ENCODE measurements at places on chromosomes 5 and 9.

GRCh38 chr5:142210864-142211412 is 102.4 kb downstream of the NDFIP1 start:
- DNase-seq, result no peak

DNA sequence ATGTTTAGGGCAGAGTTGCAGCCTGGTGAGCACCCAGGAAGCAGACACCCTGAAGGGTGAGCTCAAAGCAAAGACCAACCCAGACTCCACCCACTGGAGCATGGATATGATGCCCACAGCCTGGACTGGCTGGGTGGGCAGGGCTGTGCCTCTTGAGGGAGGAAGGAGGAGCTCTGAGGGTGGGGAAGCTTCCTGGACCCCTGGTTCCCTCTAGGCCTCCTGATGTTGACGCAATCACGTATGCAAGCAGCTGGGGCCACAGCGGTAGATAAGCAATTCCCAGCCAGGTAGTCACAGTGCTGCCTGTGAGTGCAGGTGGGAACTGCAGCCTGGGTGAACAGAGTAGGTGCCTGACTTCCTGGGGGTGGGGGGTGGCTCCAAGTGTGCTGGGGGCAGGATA is 271.5 kb downstream of the CDK5RAP2 start:
- no peak for DNase-seq

GRCh38 chr9:76926324-76926741 is 20.4 kb upstream of the PRUNE2 start:
- DNase-seq, result no peak

DNA sequence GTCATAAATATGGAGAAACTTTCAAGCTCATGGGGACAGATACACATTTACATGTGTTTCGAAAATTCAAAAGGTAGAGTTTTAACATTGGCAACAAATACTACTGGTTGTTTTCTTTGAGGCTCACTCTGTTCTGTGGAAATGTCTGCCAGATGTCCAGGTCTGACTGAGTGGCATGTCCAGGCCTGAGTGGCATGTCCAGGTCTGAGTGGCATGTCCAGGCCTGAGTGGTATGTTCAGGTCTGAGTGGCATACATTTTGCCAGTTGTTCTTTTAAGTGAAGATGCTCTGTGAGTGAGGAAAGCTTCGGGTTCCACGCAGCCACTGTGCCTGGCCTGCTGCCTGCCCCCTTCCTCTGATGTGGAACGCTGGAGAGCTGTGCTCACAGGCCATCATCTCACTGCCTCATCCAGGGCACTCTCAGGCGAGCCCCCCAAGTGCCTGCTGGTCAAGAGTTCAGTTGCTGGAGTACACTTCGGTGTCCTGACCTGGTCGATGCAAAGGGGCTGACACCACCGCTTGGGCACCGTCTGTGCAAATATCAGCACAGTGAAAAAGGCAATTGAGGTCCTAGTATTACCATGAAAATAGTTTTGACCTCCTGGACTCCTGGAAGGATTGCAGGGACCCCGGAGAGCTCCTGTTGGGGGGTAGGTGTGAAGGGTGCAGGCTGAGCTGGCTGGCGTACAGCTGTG is 89.9 kb downstream of the EHMT1 start:
- no peak for DNase-seq

DNA sequence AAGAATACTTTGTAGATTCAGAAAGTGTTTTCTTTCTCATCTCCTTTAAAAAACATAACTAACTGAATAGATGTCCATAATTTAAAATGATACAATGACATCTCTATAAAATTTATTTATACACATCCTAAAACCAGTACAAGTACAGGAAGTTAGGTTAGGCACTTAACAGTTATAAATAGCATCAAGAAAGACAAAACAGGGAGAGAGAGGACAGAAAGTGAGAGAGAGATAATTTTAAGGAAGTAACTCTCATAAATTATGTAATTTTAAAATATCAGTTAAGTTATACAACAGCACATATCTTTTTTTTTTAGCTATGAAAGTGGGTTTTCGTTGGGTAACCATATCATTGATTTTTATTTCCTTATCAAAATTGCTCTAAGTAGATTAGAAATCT is 1068.6 kb downstream of the TAF11L14 start:
- DNase-seq, result no peak

GRCh38 chr5:180618487-180618828 is 27.2 kb upstream of the SCGB3A1 start:
- no peak for DNase-seq

Measured in stimulated activated CD8-positive, alpha-beta memory T cell treated with anti-CD3 and anti-CD28 coated beads, Interleukin-7, amount 100 ng/mL, for 1 hour (primary cell).